ENCODE measurements at places on chromosomes 4 and X. TPM values are rescaled to one million over a fixed set of nuclear protein-coding genes. Genes with fewer than 3 reads are reported as not detected.

DNA sequence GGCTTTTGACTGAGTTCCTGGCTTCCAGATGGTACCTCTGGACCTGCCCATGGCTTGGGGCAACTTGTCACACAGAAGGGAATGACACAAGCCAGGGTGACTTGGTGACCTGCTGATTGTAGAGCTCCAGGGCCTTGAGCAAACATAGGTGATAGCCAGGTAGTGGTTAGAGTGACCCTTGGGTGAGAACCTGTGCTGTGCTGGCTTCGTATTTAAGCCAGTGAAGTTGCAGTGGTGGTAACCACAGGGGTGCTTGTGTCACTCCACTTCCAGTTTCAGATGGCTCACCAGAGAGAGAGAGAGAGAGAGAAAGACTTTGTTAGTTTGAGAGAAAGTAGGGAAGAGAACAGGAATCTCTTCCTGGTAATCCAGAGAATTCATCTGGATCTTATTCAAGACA is 471.6 kb downstream of the ZIC3 start:
- DNase-seq: no peak

- DNase-seq: no peak
Measured at GRCh38 chr4:138114434-138114833, 127.7 kb downstream of the SLC7A11 start.

DNA sequence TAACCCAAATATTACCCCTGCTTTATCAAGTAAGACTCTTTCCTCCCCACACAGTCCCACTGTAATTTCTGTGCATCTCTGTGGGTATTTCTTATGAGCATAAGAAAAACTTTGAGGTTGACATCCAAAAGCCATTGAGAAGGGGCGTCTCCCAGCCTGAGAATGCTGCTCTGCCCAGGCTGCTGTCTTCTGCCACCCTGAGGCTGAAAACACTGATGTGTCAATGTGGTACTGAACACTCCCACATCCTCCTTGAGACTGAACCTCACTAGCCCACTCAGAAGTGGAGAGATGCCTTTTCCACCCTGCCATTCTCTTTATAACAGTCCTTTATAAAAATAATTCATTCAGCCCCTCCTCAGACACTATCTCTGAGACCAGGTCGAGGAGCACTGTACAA is 120.8 kb downstream of the SMIM20 start:
- DNase-seq: peak; percentile 23

DNA sequence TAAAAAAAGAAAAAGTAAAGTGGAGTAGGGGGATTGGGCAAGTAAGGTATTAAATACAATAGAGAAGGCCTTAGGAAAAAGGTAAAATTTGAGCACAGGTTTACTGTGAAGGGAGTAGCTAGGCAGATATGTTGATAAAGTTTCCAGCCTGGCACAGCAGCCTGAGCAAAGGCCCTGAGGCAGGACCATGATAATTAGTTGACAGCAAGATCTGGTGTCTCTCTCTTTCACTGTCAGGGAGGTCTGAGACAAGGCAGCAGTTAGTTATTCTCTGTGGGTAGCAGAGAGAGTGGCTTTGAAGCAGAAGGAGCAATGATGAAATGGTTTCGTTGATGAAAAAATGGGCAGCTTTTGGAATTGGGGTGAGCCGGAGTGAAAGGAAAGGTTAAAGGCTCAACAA is 119.5 kb downstream of the KDR start:
- no peak for DNase-seq

DNA sequence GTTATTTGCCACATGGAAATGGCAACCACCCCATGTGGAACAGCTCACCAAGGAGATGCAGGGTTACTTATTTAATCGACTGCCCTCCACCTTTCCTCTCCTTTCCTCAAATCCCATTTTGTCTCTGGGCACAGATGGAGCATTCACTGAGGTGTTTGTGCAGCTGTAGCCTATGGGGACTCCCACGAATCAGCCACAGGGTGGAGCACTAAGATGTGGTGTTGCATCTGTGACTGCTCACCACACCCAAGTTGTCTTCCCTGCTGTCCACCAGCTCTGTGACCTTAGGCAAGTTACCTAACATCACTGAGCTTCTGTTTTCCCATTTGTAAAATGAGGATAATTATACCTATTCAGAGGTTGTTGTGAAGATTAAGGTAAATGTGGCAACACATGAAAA is 252.4 kb upstream of the CPEB2 start:
- DNase-seq: peak; percentile 61

DNA sequence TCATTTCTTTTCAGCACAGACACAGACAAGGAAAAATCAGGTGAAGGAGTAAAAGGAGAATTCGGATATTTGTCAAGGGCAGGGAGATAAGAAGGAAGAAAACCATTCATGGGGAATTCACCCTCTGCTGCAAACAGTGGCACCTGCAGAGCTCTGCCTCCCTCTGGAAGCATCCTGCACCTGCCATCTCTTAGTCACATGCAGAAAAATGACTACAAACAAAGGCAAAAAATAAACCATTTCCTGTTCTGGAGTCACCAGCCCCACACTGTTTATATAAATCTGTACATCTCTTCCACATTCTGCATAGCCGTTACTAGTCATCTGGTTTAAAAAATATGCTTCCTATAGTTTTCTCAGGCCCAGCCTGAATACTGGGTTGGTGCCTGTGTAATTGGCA is 205.3 kb downstream of the ARAP2 start:
- no peak for DNase-seq

DNA sequence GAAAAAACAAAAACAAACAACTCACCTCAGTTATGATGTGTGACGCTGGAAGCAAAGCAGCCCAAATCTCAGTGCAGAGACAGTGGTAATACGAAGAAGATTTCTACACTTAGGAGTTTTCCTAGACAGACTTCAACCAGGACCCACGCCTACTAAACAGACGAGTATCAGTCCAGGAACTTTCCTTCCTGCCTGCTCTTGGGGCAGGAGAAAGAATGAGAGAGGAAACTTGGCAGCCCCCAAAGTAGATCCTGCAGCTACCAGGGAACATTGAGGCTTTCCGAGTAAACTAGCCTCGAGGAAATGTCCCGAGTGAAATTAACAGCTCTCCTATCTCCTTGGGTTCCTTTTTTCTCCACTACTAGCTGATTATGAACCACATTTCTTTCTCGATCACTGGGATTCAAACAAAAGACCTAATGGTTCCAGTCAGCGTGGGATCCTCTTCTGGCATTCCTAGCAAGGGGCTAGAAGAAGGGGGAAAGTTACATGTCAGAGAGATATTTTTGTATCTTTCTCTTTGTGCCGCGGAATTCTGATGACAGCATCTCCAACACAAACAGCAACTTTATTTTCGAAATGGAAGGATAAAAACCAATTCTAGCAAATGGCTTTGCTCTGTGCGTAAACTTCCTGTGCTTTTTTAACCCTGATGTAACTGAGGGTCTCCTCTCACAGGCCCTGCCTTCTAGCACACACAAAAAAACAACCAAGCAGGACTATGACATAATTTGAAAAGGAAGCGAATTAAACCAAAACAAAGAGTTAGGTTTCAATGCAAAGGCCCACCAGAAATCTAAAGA is 53.2 kb downstream of the PPM1K start:
- peak; percentile 15 for DNase-seq

GRCh38 chr4:121185960-121186359 is 21.8 kb upstream of the TNIP3 start:
- DNase-seq: no peak

- no peak for DNase-seq
Measured at GRCh38 chr4:2795300-2795892, 2.5 kb downstream of the SH3BP2 start.

GRCh38 chrX:151711787-151712186 is 4.0 kb upstream of the FATE1 start:
- no peak for DNase-seq

- no peak for DNase-seq
Measured at GRCh38 chr4:84455697-84456096, 43.4 kb downstream of the NKX6-1 start.

The SPINK2 gene
- not detected for total RNA-seq

The MBNL3 gene
- total RNA-seq: 4.2 TPM

The CT45A2 gene
- total RNA-seq: not detected

The ARHGAP36 gene
- total RNA-seq: not detected

The CCKAR gene
- not detected for total RNA-seq

The GDPD2 gene
- not detected for total RNA-seq

Data from RPMI7951 (cell line).